ENCODE measurements at places on chromosomes 13 and 19. TPM values are rescaled to one million over a fixed set of nuclear protein-coding genes. Genes with fewer than 3 reads are reported as not detected.

ARHGAP33 gene
- 5.4 TPM for total RNA-seq

TNNI3 gene
- 8.4 TPM for total RNA-seq

KLK8 gene
- not detected for total RNA-seq

CGB5 gene
- total RNA-seq: 1.0 TPM

PCDH9 gene
- total RNA-seq: 7.8 TPM

TSSK6 gene
- 2.0 TPM for total RNA-seq

TEX101 gene
- not detected for total RNA-seq

All from A549 treated with DMSO at 1 μM for 4 hours (cell line).